AG10803 (cell line): ENCODE measurements at places on chromosomes 6 and 20.

DNA sequence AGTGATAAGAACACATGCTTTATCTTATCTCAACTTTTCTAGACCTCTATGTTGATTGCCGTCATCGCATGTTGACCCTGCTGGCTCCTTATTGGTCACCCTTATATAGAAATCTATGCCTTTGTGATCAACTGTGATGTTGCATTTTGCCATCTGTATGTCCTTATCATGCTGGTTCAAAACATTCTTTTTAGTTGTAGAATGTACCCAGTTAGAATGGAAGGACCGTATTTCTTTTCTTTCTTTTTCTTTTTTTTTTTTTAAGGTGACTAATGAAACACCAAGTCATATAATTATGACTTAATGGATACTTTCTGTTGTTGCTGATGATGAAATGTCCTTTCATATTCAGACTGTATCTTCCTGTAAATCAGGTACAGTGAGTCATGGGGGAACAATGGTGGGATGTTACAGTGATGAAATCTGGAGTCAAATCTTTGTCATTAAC lies 145.9 kb upstream of the CITED2 start:
- no peak for DNase-seq

GRCh38 chr6:139519571-139520031 lies 145.2 kb upstream of the CITED2 start:
- DNase-seq = peak; percentile 92

DNA sequence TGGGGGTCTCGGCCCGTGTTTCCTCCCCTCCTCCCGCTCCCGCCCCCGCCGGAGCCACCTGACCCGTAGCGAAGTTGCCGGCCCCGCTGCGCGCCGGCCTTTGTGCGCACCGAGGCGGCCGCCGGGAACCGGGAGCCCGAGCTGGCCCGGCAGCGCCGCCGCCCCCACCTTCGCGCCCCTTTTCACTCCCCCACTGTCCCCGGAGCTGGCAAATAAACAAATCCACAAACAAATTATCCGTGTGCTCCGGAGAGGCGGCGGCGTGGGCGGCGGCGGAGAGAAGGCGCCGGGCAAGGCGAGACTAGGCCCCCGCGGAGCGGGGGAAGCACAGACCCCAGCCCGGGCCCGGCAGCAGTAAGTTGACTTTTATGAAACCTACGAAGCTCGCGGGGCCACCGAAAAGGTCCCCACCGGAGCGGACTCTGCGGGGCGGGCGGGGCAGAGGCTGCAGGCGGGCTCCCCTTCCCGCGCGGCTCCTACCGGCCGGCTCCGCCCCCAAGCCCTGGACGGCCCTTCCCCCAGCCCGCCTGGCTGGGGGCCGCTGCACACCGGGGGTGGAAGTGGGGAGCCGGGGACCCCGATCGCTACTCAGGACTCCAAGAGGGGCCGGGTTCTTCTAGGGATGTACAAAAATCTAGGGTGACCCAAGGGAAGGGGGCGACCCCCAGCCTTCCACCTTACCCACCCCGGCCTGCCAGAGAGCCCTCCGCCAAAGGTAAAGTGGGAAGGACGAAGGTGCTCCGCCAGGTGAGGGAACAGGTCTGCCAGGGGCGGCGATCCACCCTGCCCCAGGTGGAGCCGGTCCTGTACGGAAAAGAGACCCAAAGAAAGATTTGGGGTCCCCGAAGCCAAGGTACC lies 40.7 kb downstream of the YTHDF1 start:
- DNase-seq = no peak

DNA sequence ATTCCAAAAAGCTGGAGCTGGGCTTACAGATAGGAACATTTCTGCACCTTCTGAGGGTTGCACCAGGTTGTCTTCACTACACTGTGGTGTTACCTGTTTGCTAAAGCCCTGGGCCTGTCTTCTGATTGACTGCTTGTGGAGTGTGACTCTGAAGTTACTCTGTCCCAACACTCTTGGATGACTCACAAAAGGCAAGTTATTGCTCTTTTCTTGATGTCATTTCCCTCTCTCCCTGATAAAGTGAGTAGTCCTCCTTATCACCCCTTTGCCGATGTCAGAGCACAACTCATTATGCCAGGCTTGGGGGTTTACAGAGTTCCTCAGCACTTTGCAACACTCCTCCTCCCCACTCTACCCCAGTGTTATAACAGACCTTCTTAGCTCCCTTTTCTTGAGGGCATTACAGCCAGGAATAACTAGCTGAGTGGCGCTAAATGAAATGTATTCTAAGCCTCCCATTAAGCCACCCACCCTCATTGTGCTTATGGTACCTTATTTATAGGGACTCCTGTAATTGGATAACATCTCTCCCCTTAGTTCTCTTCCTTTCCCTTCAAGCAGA lies 36.1 kb upstream of the NKX2-4 start:
- DNase-seq = peak; percentile 2

DNA sequence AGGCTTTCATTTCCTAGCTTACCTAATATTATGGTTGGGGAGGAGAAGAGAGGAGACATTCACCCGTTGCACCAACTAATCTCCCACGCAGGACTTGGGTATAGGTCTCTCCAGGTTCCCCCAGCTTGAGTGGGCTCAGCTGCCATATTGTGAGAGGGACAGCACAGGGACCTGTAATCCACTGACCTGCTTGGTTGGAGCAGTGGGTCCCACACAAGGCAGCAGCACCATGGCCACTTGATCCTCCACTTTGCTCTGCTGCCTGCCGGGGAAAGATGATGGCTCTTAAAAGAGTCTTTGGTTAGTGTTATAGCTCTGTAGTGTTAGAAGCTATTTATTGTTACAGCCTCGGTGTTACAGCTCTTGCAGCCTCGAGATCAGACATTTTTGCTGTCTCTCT lies 22.5 kb upstream of the ECHDC1 start:
- DNase-seq = no peak

- peak; percentile 56 for DNase-seq
These were observed 1.4 kb upstream of the MAN1A1 start for GRCh38 chr6:119350952-119351372.
